ENCODE measurements at places on chromosomes 12 and 14.

DNA sequence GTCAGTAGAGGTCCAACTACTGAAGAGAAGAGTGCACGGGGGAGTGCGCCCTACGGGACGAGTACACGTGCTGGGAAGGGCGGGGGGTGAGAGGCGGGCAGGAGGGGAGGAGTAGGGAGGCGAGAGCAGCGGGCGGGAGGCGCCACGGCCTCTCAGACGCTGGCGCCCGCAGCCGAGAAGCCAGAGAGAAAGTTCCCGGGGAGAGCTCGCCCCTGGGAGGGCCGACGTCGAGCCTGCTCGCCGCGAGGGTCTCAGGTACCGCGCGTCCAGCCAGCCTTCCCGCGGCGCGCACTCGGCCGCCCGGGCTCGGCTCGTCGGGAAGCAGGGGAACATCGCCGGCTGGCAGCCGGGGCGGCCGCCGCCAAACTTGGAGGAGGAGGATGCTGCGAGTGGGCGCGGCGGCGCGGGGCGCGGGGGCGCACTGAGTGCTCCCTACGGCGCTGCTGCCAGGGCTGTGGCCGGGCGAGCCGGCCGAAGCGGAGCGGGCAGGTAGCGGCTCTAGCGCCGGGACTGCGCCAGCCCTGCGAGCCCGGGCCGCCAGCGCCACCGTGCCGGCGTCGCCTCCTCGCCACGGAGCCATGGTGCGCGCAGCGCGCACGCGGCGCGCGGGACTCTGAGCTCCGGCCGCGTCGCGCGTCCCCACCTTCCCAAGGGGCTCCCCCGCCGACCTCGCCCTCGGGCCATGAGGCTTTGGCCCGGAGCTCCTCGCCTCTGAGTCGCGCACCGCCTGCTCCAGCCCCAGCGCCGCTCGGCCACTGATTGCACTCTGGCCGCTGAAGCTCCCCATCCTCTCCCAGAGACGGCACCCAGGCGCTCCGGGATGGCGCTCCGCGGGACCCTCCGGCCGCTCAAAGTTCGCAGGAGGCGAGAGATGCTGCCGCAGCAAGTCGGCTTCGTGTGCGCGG, at the start of gene SLC24A4:
SLC24A4 (plus strand) TSS at position 155 of the 905 bp plus-strand sequence; CDS start at position 821, 666 bp downstream.
- DNase-seq = no peak

DNA sequence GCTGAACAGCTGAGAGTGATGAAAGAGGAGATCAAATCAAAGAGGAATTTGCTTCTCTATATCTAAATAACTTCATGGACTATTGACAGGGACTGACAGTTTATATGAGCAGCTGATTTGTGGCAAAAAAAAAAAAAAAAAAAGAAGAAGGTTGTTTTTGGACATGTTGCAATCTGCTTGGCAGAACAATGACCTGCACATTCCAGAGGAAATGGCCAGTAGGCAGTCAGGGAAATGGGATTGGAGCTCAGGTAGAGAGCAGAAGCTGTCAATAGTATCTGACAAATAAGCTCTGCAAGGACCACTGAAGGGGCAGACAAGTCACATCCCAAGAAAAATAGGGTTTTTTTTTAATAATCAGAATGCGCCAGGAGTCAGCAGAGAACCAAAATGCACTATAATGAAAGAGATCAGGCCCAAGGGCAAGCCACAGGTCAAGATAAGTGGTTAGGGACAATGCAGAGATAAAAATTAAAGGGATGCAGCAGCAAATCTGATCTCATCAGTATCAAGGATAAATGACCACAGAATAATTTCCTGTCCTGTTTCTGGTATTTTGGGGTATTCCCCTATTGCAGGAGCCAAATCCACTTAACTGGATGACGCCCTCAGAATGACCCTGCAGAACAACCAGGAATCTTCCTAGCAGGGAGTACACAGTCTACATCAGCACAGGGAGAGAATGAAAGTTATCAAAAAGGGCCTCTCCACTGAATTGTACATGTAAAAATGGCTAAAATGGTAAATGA, 22.6 kb upstream of the DUSP16 start:
- DNase-seq = no peak

GRCh38 chr14:99984036-99984435, 81.2 kb upstream of the EVL start:
- DNase-seq = no peak

- no peak for DNase-seq
These were observed 339.6 kb upstream of the FOXG1 start for GRCh38 chr14:28426960-28427359.

DNA sequence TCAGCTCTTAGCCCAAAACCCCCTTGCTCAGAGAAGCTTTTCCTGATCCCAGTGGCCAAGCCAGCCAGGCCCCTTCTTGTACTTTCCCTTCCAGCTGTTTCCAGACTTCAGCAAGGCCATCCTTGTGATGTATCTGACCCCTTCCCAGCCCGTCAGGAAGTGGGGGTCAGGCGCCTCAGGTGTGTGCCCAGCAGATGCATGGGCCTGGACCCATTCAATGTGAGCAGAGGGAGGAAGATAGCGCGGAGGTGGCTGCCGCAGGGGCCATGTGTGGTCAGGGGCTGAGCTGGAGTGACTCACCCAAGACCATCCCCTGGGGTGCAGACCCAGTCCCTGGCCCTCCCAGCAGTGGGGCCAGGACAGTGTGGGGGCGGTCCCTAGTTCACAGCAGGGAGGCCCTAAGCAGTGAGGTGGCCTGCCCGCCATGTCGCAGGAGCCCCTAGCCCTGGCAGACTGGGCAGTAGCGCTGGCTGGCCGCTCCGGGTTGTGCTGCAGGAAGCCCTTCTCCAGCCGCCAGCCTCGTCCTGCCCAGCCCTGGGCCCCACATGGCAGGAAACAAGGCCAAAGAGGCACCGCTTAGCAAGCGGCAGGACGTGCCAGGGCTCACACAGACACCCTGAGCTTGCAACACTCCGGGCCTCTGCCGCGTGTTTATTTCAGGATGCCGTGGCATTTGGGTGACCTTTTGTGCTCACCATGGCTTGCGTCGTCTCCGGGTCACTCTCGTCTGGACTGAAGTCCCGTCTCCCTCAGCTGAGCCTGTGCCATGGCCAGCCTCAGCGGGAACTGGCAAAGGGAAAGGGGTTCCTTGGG, 12.0 kb downstream of the ADSS1 start:
- DNase-seq = no peak

- no peak for DNase-seq
These were observed 280.6 kb upstream of the PWP1 start for GRCh38 chr12:107404981-107405380.

DNA sequence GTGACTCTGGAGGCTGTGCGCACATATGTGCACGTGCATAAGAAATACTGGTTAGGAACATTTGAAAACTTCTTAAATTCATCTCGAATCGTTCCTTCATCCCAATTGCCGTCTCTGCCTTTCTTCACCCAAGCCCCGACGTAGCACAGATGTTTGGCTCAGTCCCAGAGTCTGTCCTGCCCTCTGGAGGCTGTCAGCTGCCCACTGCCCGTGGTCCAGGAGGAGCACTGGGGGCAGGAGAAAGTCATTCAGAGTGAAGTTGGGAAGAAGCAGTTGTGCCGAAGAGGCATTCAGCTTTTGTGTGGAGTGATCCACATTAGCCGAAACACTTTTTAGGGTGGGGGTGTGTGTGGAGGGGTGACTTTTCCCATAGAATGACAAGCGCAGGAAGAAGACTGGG, 124.9 kb downstream of the TSPAN9 start:
- no peak for DNase-seq
